ENCODE measurements at places on chromosomes 5 and 9.

GRCh38 chr5:111415053-111415452 is 97.3 kb downstream of the STARD4 start:
- no peak for DNase-seq

DNA sequence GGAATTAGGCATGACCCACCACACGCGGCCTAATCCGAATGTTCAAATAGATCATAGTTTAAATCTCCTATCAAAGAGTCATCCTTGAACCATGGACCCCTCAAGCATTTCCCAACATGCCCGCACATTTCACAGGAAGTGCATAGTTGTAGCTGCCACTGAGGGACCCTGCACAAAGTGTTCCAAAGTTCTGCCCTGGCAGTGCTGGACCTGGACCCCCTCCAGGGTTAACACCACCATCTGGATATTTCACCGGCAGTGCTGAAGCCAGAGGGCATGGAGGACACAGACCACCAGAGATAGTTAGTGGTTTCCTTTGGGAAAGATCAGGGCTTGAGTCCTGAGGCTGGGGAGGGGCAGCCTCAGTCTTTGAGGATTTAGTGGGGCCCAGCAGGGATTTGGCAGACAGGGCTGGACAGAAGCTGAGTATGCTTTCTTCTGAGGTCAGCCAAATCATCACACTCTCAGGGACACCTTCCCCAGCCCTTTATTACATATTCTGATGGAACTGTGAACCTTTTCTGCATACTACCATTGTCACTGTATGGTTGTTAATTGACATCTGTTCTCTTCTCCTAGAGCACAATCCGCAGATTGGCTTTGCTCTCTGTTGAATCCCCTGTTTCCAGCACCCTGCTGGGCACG is 143.6 kb upstream of the EFNA5 start:
- no peak for DNase-seq

DNA sequence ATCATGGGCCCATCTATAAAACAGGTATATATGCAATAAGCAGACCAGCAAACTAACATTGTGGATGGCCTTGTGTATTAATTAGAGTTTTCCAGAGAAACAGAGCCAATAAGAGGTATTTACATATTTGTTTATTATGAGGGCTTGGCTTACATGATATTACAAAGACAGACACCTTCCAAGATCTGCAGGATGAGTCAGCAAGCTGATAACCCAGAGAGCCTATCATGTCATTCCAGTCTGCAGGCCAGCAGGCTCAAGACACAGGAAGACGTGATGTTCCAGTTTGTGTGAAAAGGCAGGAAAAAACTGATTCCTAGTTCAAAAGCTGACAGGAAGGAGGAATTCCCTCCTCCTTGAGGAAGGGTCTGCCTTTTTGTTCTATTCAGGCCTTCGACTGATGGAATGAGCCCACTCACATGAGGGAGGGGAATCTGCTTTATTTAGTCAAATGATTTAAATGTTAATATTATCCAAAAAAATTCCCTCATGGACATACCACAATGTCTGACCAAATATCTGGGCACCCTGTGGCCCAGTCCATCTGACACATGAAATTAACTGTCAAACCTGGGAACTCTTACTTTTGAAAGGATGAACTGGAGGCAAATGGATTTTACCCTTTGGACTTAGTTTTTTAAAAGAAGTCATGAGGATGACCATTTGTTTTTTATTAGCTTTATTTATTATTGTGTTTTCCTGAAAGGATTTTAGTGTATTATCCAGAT is 161.2 kb upstream of the CHD1 start:
- no peak for DNase-seq

GRCh38 chr9:70556771-70557170 is 142.3 kb upstream of the KLF9 start:
- no peak for DNase-seq

GRCh38 chr5:14105718-14106410 is 37.3 kb upstream of the TRIO start:
- DNase-seq: no peak

- DNase-seq: no peak
Measured at GRCh38 chr5:56467176-56467717, 234.1 kb upstream of the ANKRD55 start.

DNA sequence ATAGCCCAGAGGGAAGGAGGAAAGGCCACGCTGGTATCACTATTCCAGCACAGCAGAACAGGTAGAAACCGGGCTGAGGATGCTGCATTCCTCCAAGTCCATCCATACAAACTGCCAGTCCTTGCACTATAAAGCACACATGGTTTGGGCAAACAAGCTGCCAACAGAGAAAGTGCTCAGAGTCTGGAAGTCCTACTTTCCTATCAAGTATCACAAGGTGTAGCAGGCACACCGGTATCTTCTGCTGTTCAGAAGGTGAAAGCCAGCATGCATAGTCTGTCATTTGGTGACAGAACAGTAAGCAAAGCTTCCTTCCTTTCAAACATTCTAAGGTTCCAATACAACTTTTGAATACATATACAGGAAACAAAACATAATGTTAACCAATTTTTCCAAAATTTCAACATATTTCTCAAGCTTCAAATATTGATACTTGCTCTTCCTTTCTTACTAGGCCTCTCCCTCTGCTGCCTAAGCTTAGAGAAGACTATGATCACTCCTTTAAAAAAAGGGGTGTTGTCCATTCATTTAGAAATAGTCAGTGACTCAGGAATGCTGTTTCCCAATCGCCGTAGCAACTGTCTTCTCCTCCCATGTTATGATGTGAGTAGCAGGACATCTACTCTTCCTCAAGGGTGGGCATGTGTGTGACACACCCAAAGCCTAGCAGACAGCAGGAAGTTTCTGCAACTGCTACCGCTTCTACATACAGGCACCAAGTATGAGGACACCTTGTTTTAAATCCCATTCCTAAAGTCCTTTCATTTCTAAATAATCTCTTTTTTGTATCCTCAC is 14.7 kb downstream of the DIAPH1 start:
- DNase-seq: no peak

DNA sequence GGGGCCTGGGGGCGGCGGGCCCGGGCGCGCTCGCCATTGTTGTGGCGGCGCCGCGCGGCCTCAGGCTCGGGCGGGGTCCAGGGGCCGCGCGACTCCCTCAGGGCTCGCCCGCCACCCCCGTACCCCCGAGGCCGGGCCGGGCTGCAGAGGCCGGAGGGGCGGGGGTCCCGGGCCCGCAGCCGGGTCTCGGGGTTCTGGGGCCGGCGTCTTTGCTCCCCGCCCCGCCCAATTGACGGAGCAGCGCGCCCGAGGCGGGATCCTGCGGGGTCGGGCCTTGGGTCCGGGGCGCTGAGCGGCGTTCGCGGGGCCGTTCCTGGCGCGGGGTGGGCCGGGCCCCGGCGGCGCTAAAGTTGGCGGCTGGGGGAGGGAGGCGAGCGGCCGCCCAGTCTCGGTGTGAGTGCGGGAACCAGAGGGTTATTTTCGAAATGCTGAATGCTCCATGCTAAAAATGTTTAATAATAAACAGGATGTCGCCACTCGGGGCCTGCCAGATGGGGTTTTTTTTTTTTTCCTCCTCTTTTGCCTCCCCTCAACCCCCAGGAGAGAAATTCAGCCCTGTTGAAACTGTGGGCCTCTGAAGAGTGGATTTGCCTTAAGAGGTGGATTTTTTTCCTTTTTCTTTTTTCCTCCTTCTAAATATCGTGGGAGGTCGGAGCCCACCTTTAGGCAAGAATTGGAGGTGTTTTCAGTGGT is 724 bp downstream of the PRRC2B start:
- no peak for DNase-seq

- DNase-seq: no peak
Measured at GRCh38 chr5:162231522-162231921, 163.9 kb downstream of the GABRG2 start.

GRCh38 chr9:28155671-28156070 is 582.4 kb upstream of the C9orf72 start:
- no peak for DNase-seq

DNA sequence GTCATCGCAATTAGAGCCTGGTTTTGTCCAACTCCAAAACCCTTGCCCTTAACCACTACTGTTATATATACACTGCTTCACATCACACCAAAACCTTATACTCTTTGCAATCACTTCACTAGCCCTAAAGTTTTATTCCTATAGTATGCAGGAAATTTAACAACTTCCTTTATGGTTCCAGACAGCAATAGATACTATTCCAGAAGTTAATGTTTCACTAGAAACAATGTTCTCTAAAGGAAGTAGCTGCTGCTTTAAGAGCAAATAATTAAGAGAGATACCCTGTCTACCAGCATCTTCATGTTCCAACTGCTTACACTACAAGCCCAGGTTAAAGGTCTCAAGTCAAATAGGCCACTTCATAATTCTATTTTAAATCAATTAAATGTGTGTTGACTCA is 22.0 kb downstream of the FREM1 start:
- no peak for DNase-seq

DNA sequence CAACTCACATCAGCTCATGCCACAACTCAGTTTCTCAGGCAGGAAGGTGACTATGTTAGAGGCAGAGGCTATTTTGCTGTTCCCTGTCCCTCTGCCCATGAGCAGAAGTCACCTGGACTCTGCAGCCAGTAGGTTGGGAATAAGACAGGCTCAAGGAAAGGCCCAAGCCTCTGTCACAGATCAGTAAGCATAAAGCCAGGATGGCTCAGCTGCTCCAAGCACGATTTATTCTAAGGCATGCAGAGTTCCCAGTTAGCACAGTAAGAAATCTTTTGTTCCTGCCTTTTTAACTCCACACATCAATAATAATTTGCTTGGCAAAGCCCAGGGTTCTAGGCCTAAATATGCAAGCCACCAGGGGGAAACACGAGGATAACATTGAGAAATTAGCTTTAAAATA is 249.0 kb upstream of the ADRA1B start:
- DNase-seq: no peak

- DNase-seq: no peak
Measured at GRCh38 chr9:88586452-88586851, 51.5 kb downstream of the NXNL2 start.

DNA sequence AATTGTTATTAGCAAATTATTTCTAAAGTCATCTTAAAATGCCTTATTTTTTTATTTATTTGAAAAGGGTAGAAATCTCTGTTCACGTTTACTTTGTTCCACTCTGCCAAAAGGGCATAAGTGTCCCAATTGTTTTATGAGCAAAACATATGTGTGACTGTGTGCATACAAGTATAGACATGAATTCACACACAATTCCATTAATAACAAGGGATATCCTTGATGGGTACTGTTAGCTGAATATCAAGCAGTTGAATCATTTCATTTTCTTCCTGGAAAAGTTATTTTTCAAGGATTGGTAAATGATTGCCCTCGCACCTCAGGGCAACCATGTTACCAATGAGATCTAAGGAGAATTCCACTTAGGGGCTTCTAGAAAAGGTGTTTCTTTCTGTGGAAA is 92.1 kb upstream of the TAF11L2 start:
- no peak for DNase-seq

GRCh38 chr9:124099860-124100259 is 88.3 kb downstream of the LHX2 start:
- no peak for DNase-seq

All from CMK (cell line).